Activated T-helper 1 cell treated with anti-CD3 and anti-CD28 coated beads, Interleukin-2, amount 50 U/mL, for 16 hours (primary cell): ENCODE measurements at places on chromosomes 7 and 10.

DNA sequence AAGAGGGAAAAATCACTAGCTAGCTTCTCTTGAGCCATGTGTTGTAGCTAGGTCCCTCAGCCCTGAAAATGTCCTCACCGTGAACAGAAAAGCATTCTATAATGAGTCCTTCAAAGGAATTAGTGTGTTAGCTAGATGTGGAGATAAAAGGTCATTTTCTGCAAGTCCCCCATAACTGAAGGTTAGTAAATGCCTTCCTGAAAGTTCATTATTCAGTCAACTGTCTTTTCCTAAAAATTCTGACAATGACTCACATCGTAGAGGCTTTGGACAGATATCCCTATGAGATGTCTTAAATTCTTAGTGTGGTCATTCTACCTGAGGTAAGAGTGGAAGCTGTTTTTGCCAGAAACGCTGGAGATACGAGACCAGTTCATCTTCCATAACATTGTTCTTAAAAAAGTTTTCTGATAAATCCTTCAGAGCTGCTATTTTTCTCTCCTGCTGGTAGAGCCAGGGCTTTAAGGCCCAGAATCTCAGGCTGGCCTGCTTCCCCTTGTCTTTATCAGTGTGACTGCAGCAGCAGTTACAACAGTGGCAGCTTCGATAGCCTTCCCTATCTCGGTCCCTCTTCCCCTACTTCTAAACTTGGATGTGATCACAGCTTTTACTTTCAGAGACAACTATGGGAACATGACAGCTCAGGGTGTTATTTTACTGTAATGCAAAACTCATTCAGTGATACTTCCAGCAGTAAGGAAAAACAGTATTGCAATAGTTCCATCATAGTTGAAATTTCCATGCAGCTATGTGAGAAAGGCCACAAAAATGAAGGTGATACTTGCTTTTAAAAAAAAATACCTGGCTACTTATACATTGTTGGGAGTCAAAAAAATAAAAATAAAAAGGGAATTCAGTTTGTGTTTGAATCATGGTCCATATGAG lies 37.3 kb upstream of the PRKAR2B start:
- DNase-seq: no peak

DNA sequence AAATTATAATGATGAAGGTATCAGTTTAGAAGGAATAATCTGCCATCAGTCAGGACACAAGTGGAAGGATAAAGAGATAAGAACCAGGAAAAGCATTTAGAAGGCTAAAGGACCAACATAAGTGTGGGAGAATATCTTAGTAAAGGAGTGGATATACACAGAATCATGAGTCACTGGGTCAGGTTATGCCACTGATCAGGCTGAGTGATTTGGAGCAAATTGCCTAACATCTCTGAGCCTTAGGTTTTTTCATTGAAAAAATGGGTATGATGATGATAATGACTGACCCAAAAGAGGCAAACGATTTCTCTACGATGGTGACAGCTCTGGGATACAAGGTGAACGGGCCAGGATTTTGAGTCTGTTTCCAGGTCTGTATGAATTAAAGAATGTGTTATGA lies 2.8 kb upstream of the CUL1 start:
- DNase-seq: no peak

DNA sequence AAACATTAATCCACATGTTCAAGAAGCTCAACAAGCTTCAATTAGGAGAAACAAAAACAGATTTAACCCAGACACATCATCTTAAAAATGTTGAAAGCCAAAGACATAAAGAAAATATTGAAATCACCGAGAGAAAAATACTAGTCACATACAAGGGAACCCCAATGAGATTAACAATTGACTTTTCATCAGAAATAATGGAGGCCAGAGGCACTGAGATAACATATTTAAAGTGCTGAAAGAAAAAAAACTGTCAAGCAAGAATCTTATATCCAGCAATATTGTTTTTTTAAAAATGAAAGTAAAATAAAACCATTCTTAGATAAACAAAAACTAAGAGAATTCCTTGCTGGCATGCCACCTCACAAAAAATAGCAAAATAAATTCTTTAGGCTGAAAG lies 28.9 kb downstream of the AOC1 start:
- no peak for DNase-seq

GRCh38 chr7:45417268-45417667 lies 156.9 kb upstream of the ADCY1 start:
- DNase-seq: no peak

DNA sequence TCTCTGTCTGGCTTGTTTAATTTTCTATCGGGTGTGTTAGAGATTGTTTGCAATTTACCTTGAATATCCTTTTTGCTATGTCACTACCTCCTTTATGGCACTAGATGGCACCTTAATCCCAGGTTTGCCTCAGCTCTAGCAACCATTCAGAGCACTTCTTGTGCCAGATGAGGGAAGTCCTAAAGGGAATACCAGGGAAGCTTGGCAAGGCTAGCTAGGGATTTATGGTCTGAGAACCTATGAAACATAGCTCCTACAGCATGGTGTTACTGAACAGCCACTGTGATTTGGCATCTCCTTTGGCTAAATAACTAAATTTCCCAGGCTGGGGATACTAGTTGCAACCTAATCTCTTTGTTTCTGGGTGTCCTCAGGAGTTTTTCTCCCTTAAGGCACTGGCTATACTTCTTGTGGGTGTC lies 69.0 kb upstream of the VOPP1 start:
- no peak for DNase-seq

DNA sequence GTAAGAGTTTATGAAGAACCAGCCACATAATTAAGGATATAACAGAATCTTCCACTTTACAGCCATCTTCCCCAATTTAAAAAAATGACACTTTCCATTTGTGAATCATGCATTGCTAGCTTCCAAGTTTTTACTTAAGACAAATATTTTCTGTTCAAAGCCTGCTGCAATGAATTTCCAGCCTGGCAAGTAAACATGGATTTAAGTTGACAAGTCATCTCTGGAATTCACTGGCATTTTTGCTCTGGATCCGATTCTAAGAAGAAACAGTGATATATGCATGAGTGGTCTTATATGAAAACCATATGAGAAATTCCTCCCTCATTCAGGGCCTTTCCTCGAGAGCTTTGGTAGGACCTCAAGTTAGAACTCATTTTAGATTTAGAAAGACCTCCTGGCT lies 116.1 kb upstream of the CDCA7L start:
- DNase-seq: no peak

GRCh38 chr10:45660876-45661411 lies 11.6 kb downstream of the ZFAND4 start:
- DNase-seq: no peak

- no peak for DNase-seq
Observed at GRCh38 chr7:37549076-37549931, 100.6 kb upstream of the ELMO1 start.

GRCh38 chr10:104279550-104280259 lies 10.7 kb downstream of the GSTO2 start:
- no peak for DNase-seq

DNA sequence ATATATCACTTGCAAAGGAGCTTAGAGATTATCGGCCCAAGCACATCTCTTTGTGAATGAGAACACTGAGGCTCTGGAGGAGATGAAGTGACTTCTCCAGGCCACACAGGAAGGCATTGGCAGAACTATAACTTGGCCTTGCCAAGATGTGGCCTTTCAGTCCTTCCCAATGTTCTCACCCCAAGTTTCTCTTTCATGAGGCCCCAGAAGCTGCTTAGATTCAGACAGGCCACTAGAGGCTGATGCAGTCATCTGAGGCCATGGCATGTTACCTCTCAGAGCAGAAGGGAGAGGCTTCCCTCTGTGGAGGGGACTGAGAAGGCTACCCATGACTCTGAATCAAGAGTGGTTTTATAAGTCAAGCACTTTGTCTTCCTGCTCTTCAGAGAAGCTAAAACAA lies 1003.7 kb downstream of the LRMDA start:
- DNase-seq: no peak

DNA sequence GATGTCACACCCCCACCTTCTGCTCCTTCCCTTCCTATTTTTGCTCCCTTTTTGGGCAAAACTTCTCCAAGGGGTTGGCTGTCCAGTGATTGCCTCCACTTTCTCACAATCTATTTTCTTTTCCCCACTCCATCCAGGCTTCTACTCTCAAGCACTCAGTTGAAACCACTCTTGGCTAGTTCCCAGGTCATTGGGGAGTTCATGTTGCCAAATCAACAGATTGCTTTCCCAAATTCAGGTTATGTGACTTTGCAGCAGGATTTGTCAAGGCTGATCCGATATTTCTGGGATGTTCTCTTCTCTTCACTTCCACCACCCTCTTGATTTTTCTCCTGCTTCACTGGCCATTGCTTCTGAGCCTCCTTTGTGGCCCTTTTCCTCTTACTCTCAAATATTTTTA lies 258.7 kb upstream of the SLC26A5 start:
- no peak for DNase-seq

DNA sequence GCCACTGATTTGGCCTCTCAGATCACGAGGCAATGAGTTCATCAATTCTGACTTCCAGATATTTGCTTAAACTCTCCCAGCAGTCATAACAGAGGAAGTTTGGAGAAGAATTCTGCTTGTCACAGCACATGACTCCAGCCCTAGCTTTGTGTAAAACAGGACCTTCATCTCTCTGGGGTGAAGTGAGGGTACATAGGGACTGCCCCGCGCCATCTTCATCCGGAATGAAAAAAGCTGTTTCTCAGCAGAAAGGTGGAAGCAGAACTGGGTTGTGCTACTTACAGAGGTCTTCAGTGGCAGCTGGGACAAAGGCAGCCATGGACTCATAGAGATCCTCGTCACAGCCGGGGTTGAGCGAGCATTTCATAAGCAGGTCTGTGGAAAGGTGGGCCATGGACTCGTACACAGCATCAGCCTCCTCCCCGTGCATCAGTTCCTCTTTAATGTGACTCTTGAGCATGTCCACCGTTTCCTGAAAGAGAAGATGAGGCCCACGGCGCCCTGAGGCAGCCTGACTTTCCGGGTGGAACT lies 58.4 kb upstream of the TM9SF3 start:
- DNase-seq: no peak

- DNase-seq: no peak
Observed at GRCh38 chr10:112628951-112629609, 182.1 kb downstream of the VTI1A start.

- DNase-seq: no peak
Observed at GRCh38 chr10:1141261-1141660, 85.1 kb downstream of the WDR37 start.

DNA sequence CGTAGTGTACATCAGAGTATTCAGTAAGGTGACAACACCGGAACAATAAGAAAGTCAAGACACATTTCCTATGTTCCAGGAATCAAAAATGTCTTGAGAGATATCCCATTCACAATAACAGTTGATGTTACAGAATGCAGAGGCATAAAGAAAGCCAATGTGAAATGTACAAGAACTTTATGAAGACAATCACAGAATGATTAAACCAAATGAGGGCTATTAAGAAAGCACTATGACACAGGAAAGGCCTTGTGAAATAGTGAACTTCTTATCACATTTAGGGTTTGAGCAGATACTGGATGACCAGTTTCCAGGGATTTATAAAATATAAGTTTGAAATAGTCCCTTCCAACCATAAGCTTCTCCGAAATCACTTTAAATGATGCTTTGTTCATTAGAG lies 52.7 kb downstream of the VWDE start:
- DNase-seq: no peak

- DNase-seq: no peak
Observed at GRCh38 chr7:99016196-99016595, 127.7 kb downstream of the SMURF1 start.
